Chondrocyte (in vitro differentiated cells): ENCODE measurements at places on chromosomes 1 and 21. TPM values are rescaled to one million over a fixed set of nuclear protein-coding genes. Genes with fewer than 3 reads are reported as not detected.
A peak's percentile ranks its signal among the peaks of the same experiment; 100 is the strongest.

The MASP2 gene
- total RNA-seq, result not detected in 3 replicates

The FOXD3 gene
- total RNA-seq, result not detected in 3 replicates

The OR2L2 gene
- 0.07 TPM in 1 of 3 replicates, not detected in the others for total RNA-seq

The PRRX1 gene
- total RNA-seq, result 158 to 224 TPM (median 168 TPM) in 3 replicates

The SLAMF9 gene
- not detected in 3 replicates for total RNA-seq

DNA sequence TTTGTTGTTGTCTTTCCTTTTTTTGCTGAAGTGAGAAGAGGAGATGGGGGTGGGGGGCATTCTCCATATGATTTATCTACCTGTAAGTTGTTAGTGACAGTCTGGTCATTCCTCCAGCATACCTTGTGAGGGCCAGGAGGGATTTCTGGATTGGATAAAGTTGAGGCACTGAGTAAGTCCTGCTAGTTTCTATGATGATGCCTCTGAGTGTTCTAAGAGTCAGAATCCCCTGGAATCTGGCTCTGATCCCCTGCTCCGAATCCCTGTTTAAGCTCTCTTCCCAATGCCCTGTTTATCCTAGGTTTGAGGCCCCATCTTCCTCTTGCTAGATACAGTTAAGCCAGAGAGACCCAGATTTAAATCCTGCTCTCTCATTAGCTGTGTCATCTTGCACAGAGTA is 83.2 kb upstream of the HOOK1 start:
- H3K4me1 ChIP-seq, result peaks cover 48% of the 10 kb centered on the region
- peak overlapping the region; percentile 95 for H3K27ac ChIP-seq
- no peak for DNase-seq
- no peak overlapping the region for H3K4me3 ChIP-seq

GRCh38 chr21:37074197-37074510 is 1.1 kb downstream of the TTC3 start:
- H3K27ac ChIP-seq, result peak overlapping the region; percentile 99
- peaks cover 4% of the 10 kb centered on the region for H3K36me3 ChIP-seq
- no peaks in the 10 kb centered on the region for H3K27me3 ChIP-seq
- H3K4me1 ChIP-seq, result peaks cover 55% of the 10 kb centered on the region
- DNase-seq, result no peak

- H3K27ac ChIP-seq, result no peak overlapping the region
- no peaks in the 10 kb centered on the region for H3K27me3 ChIP-seq
- no peak overlapping the region for H3K4me3 ChIP-seq
- H3K4me1 ChIP-seq, result peaks cover 85% of the 10 kb centered on the region
- peaks cover 32% of the 10 kb centered on the region for H3K36me3 ChIP-seq
Measured at GRCh38 chr1:63954187-63954586, 180.4 kb downstream of the ROR1 start.

- no peaks in the 10 kb centered on the region for H3K36me3 ChIP-seq
- H3K27me3 ChIP-seq, result peaks cover 9% of the 10 kb centered on the region
- DNase-seq, result no peak
- H3K27ac ChIP-seq, result no peak overlapping the region
- H3K4me1 ChIP-seq, result no peaks in the 10 kb centered on the region
- H3K4me3 ChIP-seq, result no peak overlapping the region
Measured at GRCh38 chr1:9020305-9020704, 5.9 kb downstream of the SLC2A7 start.

- peaks cover 21% of the 10 kb centered on the region for H3K4me1 ChIP-seq
- no peaks in the 10 kb centered on the region for H3K36me3 ChIP-seq
- no peak overlapping the region for H3K4me3 ChIP-seq
- DNase-seq, result no peak
- no peaks in the 10 kb centered on the region for H3K27me3 ChIP-seq
Measured at GRCh38 chr1:86061551-86061990, 95.0 kb downstream of the COL24A1 start.

DNA sequence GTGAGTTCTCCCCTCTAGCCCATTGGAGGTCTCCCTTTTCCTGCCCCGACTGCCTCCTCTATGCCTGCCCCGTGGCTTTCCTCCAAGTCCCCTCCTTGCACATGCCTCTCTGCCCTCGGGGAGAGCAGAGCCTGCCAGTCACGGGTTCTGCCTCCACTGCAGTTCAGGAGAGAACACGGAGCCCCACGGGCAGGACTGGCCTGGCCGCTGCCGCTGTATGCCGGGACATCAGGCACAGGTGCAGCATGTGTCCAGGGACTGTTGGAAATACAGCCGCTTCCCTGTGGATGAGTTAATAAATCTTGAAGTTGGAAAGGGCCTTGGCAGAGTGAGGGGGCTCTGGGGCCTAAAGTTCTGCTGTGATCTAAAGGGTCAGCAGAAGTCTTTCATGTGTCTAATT is 676.6 kb downstream of the MATN1 start:
- no peaks in the 10 kb centered on the region for H3K36me3 ChIP-seq
- DNase-seq, result no peak
- no peaks in the 10 kb centered on the region for H3K4me1 ChIP-seq
- no peak overlapping the region for H3K4me3 ChIP-seq

- H3K4me1 ChIP-seq, result peaks cover 43% of the 10 kb centered on the region
- no peaks in the 10 kb centered on the region for H3K36me3 ChIP-seq
- DNase-seq, result no peak
- H3K4me3 ChIP-seq, result no peak overlapping the region
Measured at GRCh38 chr21:30336596-30336995, 898 bp downstream of the KRTAP27-1 start.

DNA sequence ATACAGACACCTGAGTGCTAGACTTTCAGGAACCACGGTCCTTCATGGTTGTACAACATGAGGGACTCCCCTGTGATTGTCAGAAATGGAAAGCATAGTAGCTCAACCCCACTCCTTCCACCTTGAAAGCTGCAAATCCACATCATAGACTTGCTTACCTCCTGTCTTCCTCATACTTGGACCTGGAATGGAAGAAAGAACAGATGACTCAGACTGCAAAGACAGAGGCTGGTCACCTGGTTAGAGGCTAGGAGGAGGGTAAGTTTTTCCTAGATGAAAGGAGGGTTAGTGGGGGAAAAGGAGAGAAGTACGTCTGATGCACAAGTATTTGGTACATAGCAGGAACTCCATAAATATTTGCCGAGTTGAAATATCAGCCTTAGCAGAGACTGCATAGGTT is 37.2 kb downstream of the LRRC71 start:
- no peaks in the 10 kb centered on the region for H3K27me3 ChIP-seq
- no peaks in the 10 kb centered on the region for H3K4me1 ChIP-seq
- no peak for DNase-seq
- no peak overlapping the region for H3K4me3 ChIP-seq

- H3K36me3 ChIP-seq, result peaks cover under 1% of the 10 kb centered on the region
- H3K27ac ChIP-seq, result no peak overlapping the region
- peaks cover 23% of the 10 kb centered on the region for H3K27me3 ChIP-seq
- DNase-seq, result no peak
- peaks cover 5% of the 10 kb centered on the region for H3K4me1 ChIP-seq
Measured at GRCh38 chr21:41566500-41567014, 58.6 kb upstream of the TMPRSS2 start.

- H3K4me1 ChIP-seq, result peaks cover 77% of the 10 kb centered on the region
- H3K36me3 ChIP-seq, result peaks cover 3% of the 10 kb centered on the region
- peak overlapping the region; percentile 45 for H3K27ac ChIP-seq
- no peaks in the 10 kb centered on the region for H3K27me3 ChIP-seq
- H3K4me3 ChIP-seq, result peak overlapping the region; percentile 67
Measured at GRCh38 chr1:39412892-39413291, 78.5 kb upstream of the BMP8A start.

DNA sequence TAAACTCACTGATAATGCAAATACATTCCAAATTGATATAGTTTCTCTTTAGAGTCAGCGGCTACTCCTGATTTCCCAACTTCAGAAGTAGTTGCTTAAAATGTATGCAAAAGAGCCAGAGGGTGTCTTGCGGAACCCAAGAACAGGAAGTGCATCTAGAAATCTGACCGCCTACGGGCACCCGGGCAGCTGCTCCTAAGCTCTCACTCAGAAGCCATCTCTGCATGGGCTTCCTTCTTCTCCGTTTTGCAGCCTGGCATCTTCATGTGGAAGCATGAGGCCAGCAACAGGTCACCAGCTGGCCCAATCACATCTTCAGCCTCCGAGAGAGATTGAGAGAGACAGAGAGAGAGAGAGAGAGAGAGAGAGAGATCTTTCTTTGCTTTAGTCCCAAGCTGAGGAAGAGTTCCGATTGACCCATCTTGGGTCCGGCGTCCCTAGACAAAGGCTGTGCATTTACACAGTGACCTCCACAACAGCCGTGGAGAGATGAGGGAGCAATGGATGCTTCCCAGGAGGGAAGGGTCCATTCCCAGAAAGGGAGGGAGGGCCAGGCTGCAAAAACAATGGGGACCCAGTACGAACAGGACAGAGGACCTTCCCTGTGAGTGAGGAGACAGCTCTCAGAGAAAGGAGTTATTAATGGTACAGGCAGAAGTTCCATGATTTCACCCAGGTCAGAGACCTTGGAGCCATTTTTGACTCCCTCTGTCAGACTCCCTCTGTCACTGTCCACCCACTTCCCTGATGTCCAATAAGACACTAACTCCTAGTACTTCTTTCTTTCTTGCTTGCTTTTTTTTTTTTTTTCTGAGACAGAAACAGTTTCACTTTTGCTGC is 28.2 kb upstream of the SLC30A1 start:
- no peak overlapping the region for H3K4me3 ChIP-seq
- no peaks in the 10 kb centered on the region for H3K27me3 ChIP-seq
- H3K36me3 ChIP-seq, result no peaks in the 10 kb centered on the region
- no peak for DNase-seq
- no peak overlapping the region for H3K27ac ChIP-seq

The CD52 gene
- not detected in 3 replicates for total RNA-seq

The RUNX1 gene
- 37.9 to 73.5 TPM (median 39.7 TPM) in 3 replicates for total RNA-seq
